ENCODE measurements at places on chromosomes 2 and 18. TPM values are rescaled to one million over a fixed set of nuclear protein-coding genes. Genes with fewer than 3 reads are reported as not detected.
A peak's percentile ranks its signal among the peaks of the same experiment; 100 is the strongest.

The SETBP1 gene
- total RNA-seq = 12.4 TPM

The GPR39 gene
- 4.0 TPM for total RNA-seq

The PRKRA gene
- total RNA-seq = 47.9 TPM

The CCDC102B gene
- total RNA-seq = 10.2 TPM

The ESPNL gene
- total RNA-seq = 0.07 TPM

The FLACC1 gene
- total RNA-seq = 1.7 TPM

The ZC3H6 gene
- total RNA-seq = 7.4 TPM

The NETO1 gene
- total RNA-seq = 19.8 TPM

The CRYGC gene
- total RNA-seq = not detected

The C2orf66 gene
- total RNA-seq = 0.54 TPM

The NR4A2 gene
- total RNA-seq = 1.3 TPM

- H3K27me3 ChIP-seq = no peaks in the 10 kb centered on the region
- no peak overlapping the region for H3K27ac ChIP-seq
- H3K36me3 ChIP-seq = no peaks in the 10 kb centered on the region
- H3K4me1 ChIP-seq = peaks cover 14% of the 10 kb centered on the region
Observed at GRCh38 chr2:128404709-128405466, 86.2 kb upstream of the HS6ST1 start.

GRCh38 chr2:5521461-5521860, 170.7 kb upstream of the SOX11 start:
- peaks cover 7% of the 10 kb centered on the region for H3K4me1 ChIP-seq
- no peak overlapping the region for H3K4me3 ChIP-seq
- no peak overlapping the region for H3K27ac ChIP-seq
- no peaks in the 10 kb centered on the region for H3K27me3 ChIP-seq
- DNase-seq = no peak
- H3K36me3 ChIP-seq = no peaks in the 10 kb centered on the region

DNA sequence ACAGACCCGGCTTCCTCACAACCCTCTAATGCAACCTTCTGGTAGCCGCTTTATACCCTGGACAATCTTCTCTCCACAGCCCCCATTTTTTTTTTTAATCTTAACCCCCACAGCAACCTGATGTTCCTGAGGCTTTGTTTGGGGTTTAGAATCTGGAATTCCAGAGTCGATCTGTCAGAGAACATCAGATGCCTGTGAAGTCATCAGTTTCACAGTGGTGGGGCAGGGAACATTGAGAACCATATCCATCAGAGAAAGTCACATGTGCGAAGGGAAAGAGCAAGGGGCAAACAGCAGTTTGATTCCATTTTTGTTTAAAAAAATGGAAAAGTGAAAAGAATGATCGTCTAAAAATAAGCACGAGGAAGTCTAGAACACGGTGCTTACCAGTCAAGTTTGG, 20.6 kb downstream of the NPAS2 start:
- H3K4me1 ChIP-seq = peaks cover 3% of the 10 kb centered on the region
- no peak overlapping the region for H3K4me3 ChIP-seq
- DNase-seq = no peak
- no peaks in the 10 kb centered on the region for H3K36me3 ChIP-seq
- H3K27me3 ChIP-seq = no peaks in the 10 kb centered on the region

GRCh38 chr2:6423157-6423556, 442.6 kb downstream of the CMPK2 start:
- H3K4me3 ChIP-seq = no peak overlapping the region
- peak; percentile 24 for DNase-seq
- H3K4me1 ChIP-seq = no peaks in the 10 kb centered on the region
- H3K27ac ChIP-seq = no peak overlapping the region
- no peaks in the 10 kb centered on the region for H3K36me3 ChIP-seq

- no peaks in the 10 kb centered on the region for H3K36me3 ChIP-seq
- DNase-seq = no peak
- no peak overlapping the region for H3K4me3 ChIP-seq
- H3K27ac ChIP-seq = no peak overlapping the region
- H3K4me1 ChIP-seq = no peaks in the 10 kb centered on the region
Observed at GRCh38 chr2:225797394-225797793, 397.9 kb downstream of the NYAP2 start.

- no peak overlapping the region for H3K4me3 ChIP-seq
- DNase-seq = peak; percentile 39
- no peaks in the 10 kb centered on the region for H3K36me3 ChIP-seq
- H3K27ac ChIP-seq = no peak overlapping the region
- H3K27me3 ChIP-seq = no peaks in the 10 kb centered on the region
Observed at GRCh38 chr18:21179590-21180220, 62.3 kb upstream of the GREB1L start.

DNA sequence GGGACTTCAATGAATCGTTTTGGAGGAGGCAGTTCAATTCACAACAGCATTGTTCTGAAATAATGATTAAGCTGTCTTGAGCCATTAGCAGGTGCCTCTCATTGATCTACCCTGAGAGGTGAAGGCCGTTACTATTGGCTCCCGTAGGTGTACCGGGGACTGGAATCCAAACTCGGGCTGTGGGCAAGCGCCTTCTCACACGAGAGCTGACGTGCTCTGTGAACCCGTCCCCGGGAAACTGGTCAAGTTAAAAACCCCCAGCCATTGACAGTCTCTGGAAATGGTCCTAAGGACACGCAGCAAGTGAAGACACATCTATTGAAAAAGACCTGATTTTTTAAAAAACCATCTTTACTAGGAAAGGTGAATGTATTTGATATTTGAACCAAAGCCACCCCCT, 8.1 kb upstream of the NFATC1 start:
- no peak for DNase-seq
- no peak overlapping the region for H3K4me3 ChIP-seq
- H3K27ac ChIP-seq = no peak overlapping the region

DNA sequence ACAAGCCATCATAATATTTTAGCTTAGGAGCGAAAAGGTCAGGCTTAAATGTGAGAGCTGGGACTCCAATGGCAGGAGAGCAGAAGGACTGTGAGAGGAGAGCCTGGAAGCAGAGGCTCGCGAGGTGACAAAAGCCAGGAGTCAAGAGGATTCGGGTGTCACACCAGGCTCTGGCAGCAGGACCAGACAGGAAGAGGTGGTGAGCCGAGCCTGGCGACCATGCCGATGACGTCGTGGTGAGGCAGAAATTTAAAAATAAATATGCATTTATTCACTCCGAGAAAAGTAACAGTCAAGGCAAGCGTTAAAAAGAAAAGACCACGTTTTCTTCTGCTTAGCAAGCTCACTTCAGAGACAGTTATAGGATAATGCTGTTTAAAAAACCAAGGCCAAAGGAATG, 31.3 kb upstream of the ZNF236 start:
- DNase-seq = peak; percentile 7
- no peaks in the 10 kb centered on the region for H3K27me3 ChIP-seq
- no peaks in the 10 kb centered on the region for H3K36me3 ChIP-seq
- H3K27ac ChIP-seq = no peak overlapping the region
- no peak overlapping the region for H3K4me3 ChIP-seq

DNA sequence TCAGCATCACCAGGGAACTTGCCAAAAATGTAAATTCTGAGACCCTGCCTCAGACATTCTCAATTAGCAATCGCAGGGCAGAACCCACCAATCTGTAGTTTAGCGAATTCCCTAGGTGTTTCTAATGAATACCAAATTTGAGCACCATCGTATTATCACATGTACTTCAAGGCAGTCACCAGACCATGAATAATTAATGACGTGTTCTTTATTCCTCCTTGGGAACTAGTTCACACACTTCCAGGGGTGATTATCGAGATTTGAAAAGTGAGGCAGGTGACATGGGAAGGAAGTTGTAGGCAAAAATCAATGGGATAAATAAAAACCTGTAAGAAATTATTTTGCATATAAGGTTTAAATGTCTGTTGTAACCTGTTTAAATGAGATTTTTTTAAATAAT, 102.5 kb upstream of the CRIM1 start:
- no peak overlapping the region for H3K4me3 ChIP-seq
- DNase-seq = peak; percentile 23
- no peaks in the 10 kb centered on the region for H3K36me3 ChIP-seq
- H3K4me1 ChIP-seq = no peaks in the 10 kb centered on the region
- no peaks in the 10 kb centered on the region for H3K27me3 ChIP-seq
- no peak overlapping the region for H3K27ac ChIP-seq

GRCh38 chr2:133415210-133415876, 152.9 kb downstream of the NCKAP5 start:
- H3K36me3 ChIP-seq = no peaks in the 10 kb centered on the region
- no peak overlapping the region for H3K4me3 ChIP-seq
- peak; percentile 65 for DNase-seq
- H3K27ac ChIP-seq = no peak overlapping the region
- no peaks in the 10 kb centered on the region for H3K4me1 ChIP-seq
- H3K27me3 ChIP-seq = no peaks in the 10 kb centered on the region

- H3K4me1 ChIP-seq = no peaks in the 10 kb centered on the region
- H3K27ac ChIP-seq = no peak overlapping the region
- H3K27me3 ChIP-seq = peaks cover 8% of the 10 kb centered on the region
- no peak overlapping the region for H3K4me3 ChIP-seq
- H3K36me3 ChIP-seq = no peaks in the 10 kb centered on the region
Observed at GRCh38 chr18:63111671-63112402, 207.7 kb downstream of the BCL2 start.

- H3K4me1 ChIP-seq = peaks cover 24% of the 10 kb centered on the region
- peak; percentile 90 for DNase-seq
- no peaks in the 10 kb centered on the region for H3K27me3 ChIP-seq
- peak overlapping the region; percentile 83 for H3K27ac ChIP-seq
Observed at GRCh38 chr2:29463181-29463900, 348.1 kb downstream of the CLIP4 start.

DNA sequence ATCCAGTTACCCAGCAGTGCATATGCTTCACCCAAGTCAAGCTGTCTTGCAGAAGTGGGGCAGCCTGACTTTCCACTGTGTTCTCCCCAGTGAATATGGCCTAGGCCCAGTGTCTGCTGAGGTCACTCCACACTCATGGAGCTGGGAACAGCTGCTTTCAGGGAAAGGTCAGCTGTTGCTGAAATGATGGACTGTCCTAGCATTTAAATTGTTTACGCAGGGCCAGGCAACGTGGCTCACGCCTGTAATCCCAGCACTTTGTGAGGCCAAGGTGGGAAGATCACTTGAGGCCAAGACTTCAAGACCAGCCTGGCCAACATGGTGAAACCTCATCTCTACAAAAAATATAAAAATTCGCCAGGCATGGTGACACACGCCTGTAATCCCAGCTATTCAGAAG, 86.5 kb downstream of the LIPG start:
- no peaks in the 10 kb centered on the region for H3K36me3 ChIP-seq
- H3K4me1 ChIP-seq = peaks cover 16% of the 10 kb centered on the region
- no peak for DNase-seq
- H3K27me3 ChIP-seq = peaks cover 5% of the 10 kb centered on the region
- no peak overlapping the region for H3K27ac ChIP-seq

DNA sequence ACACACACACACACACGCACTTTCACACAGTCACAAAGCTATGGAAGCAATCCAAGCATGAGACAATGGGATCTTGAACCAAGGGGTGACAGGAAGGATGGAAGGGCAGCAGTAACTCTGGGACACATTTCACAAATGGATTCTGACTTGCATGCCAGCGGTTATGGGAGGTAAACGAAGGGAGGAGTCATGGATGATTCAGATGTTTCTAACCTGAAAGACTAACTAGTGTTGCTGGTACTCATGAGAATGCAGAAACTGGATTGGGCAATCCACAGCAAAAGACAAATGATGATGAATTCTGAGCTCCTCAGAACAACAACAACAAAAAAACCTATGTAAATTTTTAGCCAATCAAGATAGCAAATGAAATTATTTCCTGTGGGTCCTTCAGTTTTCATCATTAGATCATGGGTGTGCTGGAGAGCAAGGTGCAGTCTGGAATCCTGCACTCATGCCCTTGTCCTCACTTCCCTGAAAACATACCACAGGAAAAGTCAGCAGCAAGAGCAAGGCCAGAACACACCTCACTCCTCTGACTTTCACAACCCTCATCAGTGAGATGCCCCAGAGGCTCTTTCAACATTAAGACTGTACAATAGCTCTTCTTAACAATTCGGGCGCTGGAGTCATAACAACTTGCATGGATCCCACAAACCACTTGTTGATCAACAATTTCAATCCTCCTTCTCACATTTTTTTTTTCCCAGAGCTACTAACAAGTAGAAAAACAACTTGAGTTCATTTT, 32.6 kb downstream of the ABCA12 start:
- no peak overlapping the region for H3K27ac ChIP-seq
- H3K4me3 ChIP-seq = no peak overlapping the region
- H3K36me3 ChIP-seq = no peaks in the 10 kb centered on the region
- DNase-seq = peak; percentile 25
- no peaks in the 10 kb centered on the region for H3K27me3 ChIP-seq

- H3K36me3 ChIP-seq = no peaks in the 10 kb centered on the region
- H3K4me1 ChIP-seq = no peaks in the 10 kb centered on the region
- no peak for DNase-seq
- H3K4me3 ChIP-seq = no peak overlapping the region
- no peaks in the 10 kb centered on the region for H3K27me3 ChIP-seq
Observed at GRCh38 chr2:23199115-23199918, 185.7 kb upstream of the KLHL29 start.

- no peaks in the 10 kb centered on the region for H3K27me3 ChIP-seq
- no peak within 1 kb of the TSS for H3K4me3 ChIP-seq
- no peak within 1 kb of the TSS for H3K27ac ChIP-seq
- no peaks in the 10 kb centered on the region for H3K4me1 ChIP-seq
- H3K36me3 ChIP-seq = no peaks in the 10 kb centered on the region
Observed at GRCh38 chr18:26133652-26134051, at the start of gene PSMA8. TSS of gene PSMA8 (plus strand) at chr18:26133869. CDS start at chr18:26133966, 97 bp downstream.

DNA sequence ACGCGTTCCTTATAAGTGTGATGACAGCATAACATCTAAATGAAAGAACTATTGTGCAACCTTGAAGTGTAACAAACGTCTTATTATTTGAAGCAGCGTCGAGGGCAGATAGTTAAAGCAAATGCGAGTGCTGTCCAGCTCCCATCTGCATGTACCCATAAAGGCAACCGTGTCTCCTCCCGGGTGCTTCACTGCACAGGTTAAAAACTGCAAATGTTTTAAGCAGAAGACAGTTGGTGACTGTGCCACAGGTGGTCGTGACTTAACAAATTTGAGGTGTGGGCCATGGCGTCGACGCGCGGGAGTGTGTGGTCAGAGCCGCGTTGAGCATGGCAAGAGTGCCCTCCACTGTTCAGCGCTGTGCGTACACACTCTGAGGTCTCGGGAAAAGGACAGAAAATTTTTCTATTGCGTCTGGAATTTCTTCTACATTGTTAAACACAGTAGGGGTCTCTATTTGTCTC, 6.4 kb downstream of the SALL3 start:
- peak; percentile 66 for DNase-seq
- peak overlapping the region; percentile 56 for H3K4me3 ChIP-seq
- no peaks in the 10 kb centered on the region for H3K36me3 ChIP-seq
- H3K27ac ChIP-seq = no peak overlapping the region
- H3K27me3 ChIP-seq = peaks cover 36% of the 10 kb centered on the region

DNA sequence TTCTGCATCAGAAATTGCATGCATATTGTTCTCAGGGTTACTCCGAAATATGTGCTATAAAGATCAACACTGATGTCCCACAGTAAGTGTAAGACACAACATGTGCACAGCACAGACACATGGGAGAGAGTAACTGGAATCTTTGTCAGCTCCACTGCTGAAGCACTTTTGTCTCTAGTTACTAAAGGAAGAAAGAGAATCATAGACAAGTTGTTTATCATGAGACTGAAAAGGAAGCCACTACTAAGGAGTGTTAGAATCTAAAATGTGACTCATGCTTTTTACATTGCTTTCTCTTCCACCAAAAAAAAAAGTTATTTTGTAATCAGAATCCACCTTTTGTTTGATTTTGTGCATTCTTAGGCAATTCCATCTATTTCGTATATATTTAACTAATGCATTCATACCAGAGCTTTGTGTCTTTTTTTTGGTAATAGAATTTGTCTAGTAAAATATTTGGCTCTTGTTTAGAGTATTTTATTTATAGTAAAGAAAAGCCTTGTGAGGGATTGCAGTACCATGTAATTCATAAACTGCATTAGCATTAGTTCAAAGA, 502.4 kb downstream of the FBXO15 start:
- H3K4me1 ChIP-seq = peaks cover 29% of the 10 kb centered on the region
- H3K27me3 ChIP-seq = no peaks in the 10 kb centered on the region
- peak overlapping the region; percentile 95 for H3K27ac ChIP-seq
- H3K36me3 ChIP-seq = no peaks in the 10 kb centered on the region
- H3K4me3 ChIP-seq = no peak overlapping the region
- DNase-seq = peak; percentile 57
